ENCODE measurements at places on chromosomes 12 and 14.
A peak's percentile ranks its signal among the peaks of the same experiment; 100 is the strongest.

- no peak for DNase-seq
Measured at GRCh38 chr12:87112571-87113345, 856.6 kb upstream of the MGAT4C start.

DNA sequence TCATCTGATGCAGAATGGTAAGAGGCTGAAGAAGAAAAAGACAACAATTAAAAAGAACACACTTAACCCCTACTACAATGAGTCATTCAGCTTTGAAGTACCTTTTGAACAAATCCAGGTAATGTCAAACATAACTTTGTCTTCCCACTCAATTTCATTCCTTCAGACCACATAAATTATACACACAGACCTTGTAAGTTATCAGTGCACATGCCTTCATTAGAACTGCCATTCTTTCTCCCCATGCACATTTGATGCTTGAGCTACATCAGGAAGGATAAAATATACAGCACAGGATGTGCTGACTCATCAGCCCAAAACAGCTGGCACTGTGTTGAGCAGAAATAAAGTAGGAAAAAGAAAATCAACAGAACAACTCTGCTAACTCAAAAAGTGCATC lies 246.7 kb downstream of the PAWR start:
- DNase-seq: no peak

- DNase-seq: no peak
Measured at GRCh38 chr12:26867080-26867479, 34.1 kb upstream of the ITPR2 start.

GRCh38 chr14:105205673-105206208 lies 24.6 kb upstream of the NUDT14 start:
- no peak for DNase-seq

- DNase-seq: no peak
Measured at GRCh38 chr12:30753751-30754382, 884 bp downstream of the CAPRIN2 start.

DNA sequence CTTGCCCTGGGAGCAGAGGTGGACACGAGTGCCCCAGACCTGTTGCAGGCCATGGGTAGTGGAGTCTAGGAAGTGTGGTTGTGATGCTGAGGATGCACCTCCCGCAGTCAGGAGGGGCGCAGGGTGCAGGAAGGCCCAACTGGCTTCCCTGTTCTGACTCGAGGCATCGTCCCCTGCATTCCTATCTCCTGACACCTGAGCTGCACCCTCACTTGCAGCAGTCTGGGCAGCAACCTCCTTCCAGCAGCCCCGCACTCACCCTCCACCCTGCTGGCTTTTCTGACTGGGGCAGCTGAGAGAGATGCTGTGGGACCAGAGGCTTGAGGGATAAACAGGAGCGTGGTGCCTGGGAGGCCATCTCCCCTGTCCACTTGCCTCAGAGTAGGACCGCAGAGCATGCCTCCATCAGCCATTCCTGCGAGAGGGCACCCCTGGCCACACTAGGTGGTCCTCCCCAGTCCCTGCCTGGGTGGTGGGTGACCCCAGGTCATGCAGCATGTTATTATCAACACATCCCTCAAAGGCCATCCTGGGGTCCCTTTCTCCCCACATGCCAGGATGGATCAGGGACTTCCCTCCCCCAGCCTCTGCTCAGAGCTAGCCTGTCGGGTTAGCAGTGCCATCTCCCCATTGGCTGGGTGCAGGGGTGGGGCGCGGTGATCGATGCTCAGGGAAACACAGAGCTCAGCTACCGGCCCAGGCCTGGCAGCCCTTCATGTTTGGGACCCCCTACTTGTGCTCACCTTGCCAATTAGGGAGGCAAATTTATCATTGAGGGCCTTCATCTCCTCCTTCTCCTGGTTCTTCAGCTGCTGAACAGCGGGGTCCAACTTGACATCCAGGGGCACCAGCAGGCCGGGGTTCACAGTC lies 719 bp downstream of the KRT80 start:
- no peak for DNase-seq

GRCh38 chr14:71555654-71556559 lies 376.3 kb upstream of the RGS6 start:
- DNase-seq: no peak

- no peak for DNase-seq
Measured at GRCh38 chr14:32324601-32325000, 4.5 kb upstream of the AKAP6 start.

DNA sequence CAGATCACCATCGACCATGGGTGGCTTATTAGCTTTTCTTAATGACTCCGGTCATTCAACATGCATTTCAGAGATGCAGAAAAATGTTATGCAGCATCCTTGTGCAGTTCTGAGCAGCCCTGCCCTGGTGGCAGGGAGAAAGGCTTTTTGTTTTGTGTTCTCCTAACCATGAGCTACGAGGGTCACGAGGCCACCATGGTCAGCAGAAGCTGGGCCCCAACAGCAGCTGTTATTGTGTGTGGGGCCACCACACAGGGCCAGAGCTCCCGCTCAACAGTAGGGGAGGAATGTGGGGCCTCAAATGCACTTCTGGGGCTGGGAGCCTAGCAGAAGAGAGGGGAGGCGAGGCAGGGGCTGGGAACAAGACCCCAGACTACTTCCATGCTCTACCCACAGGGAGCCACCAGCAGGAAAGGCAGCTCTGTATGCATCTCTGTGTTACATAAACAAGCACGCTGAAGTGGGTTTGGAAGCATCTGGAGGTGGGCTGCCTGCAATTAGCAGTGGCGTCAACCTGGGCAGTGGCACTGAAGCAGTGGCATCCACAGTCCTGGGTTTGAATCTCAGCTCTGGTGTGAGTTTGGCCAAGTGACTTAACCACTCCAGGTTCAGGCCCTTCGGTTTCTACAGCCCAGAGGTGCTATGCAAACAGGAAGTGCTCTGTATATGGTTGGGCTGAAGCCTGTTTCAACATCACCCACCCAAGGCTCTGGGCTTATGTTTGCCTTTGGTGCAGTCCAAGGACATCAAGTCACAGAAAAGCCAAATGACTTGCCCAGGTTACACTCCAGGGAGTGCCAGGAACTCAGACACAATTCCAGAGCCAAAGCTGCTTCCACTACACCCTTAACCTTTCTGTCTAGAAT lies 16.3 kb downstream of the GLTP start:
- DNase-seq: no peak

- DNase-seq: no peak
Measured at GRCh38 chr14:84090837-84091236, 1439.1 kb upstream of the FLRT2 start.

DNA sequence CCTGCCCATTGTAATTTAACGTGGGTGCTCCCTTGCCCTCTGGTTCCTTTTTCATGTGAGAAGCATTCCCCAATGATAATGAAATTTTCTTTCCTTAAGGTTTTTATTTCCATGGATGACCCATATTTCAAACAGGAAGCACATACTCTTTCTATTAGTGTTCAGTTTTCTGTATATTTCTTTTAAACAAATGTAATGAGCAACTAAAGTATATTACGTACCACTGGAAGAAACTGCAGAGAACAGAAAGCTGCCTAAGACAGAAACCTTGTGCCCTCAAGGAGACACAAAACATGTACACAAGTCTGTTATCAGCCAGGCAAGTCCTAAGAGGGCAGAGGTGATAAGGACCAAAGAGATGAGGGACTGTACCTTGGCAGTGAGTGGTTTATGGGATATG lies 414.9 kb downstream of the ETNK1 start:
- DNase-seq: no peak

- DNase-seq: no peak
Measured at GRCh38 chr12:84814664-84815245, 97.8 kb downstream of the SLC6A15 start.

DNA sequence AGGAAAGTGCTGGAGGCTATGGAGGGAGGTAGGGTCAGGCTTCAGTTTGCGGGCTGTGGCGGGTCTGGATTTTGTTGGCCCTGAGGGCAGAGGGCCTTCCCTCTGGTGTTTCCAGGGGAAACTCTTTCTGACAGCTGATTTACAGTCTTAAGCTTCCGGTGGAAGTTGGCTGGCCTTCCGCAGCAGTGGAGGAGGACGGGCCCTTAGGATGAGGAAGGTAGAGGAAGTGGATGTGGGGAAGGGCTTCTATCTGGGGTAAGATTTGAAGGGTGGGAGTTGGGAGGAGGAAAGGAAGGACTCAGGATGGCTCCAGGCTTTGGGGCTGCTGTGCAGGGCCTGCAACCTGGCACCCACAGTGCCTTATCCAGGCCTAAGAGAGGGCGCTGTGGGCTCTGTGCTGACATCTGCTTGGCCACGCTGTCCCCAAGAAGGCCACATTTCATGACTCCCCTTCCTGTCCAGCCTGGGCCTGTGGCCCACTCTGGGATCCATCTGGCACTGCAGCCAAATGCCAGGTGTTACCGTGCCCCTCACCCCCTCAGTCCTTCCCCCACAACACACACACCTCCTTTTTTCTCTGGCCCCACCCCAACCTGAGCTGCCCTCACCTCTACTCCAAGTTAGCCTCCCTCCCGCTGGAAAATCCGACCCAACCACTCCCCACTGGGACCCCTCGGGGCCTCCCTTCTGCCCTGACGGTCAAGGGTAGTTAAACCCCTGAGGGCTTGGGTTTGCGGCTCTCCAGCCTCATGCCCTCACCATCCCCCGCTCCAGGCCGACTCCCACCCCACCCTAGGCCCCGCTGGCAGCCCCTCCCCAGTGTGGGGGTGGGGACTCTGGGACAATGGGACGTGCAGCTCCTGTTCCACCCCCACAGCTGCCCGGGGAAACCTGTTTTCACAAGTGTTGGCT lies 7.7 kb upstream of the PPP1R13B start:
- no peak for DNase-seq

GRCh38 chr12:91240386-91241095 lies 57.9 kb upstream of the DCN start:
- DNase-seq: no peak

DNA sequence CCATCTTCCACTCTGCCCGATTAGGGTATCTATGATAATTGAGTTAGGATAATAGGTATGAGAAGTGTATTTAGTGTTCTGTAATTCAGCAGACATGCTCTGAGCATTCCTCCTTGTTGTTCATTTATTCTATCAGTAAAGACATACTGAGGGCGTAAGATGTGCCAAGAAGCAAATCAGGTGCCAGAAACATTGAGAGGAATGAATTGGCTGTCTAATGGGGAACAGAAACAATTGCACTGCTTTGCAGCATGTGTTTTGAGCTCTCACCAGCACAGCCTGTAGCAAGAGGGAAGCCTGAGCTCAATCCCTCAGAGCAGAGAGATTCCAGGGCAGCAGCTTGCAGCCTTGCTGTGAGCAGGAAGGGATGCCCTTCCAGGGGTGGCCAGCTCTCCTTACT lies 589.3 kb downstream of the BCL11B start:
- DNase-seq: no peak

DNA sequence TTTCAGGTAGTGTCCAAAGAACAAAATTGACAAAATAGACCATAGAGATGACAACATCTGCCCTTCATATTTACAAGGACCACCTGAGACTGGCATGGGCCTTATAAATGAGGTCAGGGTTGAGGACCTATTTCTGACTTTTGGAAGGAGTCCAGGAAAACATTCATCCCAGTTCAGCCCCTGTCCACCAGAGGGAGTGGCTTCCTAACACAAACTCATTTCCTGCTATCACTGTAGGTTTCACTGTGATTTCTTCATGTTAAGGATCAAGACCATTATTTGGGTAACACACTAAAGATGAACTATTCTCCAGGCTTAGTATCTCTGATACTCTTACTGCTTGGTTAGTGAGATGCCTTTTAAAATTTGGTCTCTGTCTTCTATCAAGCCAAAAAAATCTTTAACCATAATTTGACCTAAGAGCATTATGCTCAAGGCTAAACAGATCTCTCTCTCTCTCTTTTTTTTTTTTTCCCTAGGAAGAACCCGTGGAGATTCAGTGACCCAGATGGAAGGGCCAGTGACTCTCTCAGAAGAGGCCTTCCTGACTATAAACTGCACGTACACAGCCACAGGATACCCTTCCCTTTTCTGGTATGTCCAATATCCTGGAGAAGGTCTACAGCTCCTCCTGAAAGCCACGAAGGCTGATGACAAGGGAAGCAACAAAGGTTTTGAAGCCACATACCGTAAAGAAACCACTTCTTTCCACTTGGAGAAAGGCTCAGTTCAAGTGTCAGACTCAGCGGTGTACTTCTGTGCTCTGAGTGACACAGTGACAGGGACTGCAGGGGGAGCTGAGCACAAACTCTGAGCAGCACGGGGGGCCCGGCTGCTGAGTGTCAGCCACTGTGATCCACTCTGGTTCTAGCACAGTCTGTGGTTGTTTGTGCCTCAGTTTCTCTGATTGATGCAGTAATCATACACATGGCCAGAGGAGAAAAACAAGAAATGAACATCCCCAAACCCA lies 267.6 kb upstream of the OR4E1 start:
- DNase-seq: no peak

GRCh38 chr12:113805673-113806072 lies 160.5 kb downstream of the RBM19 start:
- DNase-seq: no peak

- no peak for DNase-seq
Measured at GRCh38 chr14:94100847-94101246, 9.7 kb upstream of the IFI27 start.

GRCh38 chr12:14417715-14418114 lies 52.2 kb downstream of the ATF7IP start:
- DNase-seq: peak; percentile 5

DNA sequence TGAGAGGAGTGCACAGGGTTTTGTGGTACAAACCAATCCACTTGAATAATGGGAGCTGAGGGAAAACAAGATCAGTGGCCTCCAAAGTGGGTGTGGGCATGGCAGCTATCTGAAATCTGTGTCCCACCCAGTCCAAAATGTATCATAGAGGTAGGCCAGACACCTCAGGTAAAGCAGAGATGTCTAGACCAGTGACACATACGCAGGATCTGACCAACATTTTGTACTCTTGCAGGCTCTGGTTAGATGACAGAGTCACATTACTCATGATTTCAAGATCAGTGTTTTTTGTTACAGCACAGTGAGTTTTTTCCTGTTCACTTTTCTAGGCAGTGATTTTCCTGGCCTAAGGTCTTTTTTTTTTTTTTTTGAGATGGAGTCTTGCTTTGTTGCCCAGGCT lies 211.8 kb downstream of the PCNX1 start:
- no peak for DNase-seq

GRCh38 chr12:10243818-10244520 lies 31.3 kb downstream of the GABARAPL1 start:
- DNase-seq: no peak

DNA sequence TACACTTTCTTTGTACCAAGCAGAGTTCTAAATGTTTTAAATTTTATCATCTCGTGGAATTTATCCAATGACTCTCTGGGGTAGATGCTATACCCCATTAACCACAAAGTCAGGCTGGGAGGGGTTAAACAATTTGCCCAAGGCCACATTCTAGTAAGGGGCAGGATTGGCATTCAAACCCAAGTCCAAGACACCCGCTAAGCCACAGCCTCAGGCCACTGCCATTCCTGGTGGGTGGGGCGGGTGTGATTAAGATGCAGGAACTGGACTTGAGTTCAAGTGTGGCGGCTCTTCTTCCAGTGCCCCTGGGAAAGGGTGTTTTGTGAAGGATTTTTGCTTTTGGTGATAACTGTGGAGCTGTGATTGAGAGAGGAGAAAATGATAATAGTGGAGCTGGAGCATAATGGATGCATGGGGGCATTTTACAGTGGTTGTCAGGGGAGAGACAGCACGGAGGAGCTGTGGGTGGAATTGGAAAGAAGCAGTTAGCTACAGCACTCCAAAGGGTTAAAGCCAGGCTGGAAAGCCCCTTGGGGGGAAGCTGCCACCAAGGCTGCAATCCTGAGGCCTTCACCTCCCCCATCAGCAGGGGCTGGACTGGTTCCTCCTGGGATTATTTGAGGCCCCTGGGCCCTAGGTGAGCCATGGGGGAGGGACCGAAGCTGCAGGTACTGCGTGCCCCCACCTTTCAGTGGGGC lies 1.0 kb upstream of the VRTN start:
- no peak for DNase-seq

Measured in cerebellar nuclear complex (tissue), 1 donor.